ENCODE measurements at places on chromosomes 11 and 22.

- DNase-seq = no peak
Measured at GRCh38 chr11:15728207-15728606, 613.5 kb downstream of the INSC start.

- no peak for DNase-seq
Measured at GRCh38 chr22:45893516-45893915, 83.4 kb downstream of the WNT7B start.

DNA sequence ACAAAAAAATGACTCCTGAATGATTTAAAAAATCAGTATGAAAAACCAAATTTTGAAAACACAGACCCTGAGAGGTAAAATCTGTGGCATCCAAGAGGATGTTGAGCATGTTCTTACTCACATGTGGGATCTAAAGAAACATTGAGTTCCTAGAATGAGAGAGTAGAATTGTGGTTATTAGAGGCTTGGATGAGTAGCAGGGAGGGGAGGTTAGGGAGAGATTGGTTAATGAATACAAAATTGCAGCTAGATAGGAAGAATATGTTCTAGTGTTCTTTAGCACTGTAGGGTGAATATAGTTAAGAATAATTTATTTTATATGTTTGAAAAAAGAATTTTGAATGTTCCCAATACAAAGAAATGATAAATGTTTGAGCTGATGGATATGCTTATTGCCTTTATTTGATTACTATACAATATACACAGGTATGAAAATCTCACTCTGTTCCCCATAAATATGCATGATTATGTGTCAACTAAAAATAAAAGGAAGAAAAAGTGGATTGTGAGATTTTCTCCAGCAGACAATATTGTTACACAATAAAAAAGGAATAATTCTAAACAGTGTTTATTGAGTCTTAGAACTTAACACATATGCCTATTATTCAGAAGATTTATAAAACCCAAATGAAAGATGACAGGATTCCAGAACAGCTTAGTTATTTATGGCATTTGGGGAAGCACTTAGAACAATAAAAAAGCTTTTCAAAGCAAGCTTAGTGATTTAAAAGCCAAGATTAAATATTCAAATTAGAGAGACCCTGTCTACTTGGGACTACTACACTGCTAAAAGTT lies 28.7 kb downstream of the MS4A2 start:
- no peak for DNase-seq

- DNase-seq = peak; percentile 28
Measured at GRCh38 chr22:19958083-19959042, 16.7 kb upstream of the TXNRD2 start.

DNA sequence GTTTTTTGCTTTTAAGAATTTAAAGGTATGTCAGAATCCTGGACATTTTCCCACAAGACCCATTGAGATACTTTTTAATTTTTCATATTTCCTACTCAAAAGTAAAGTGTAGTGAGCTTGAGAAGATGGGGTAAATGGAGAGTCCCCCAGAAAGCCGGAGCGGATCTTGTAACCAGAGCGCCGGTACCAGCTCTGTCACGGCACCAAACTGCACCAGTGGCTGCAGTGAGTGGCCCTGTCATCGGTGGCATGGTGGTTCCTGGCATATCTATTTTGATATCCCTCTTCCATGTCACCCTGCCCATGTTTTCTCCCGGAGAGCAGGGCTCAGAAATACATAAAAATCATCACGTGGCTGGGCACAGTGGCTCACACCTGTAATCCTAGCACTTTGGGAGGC lies 19.3 kb downstream of the DDX25 start:
- no peak for DNase-seq

- no peak for DNase-seq
Measured at GRCh38 chr22:32809786-32810554, 8.5 kb downstream of the TIMP3 start.

DNA sequence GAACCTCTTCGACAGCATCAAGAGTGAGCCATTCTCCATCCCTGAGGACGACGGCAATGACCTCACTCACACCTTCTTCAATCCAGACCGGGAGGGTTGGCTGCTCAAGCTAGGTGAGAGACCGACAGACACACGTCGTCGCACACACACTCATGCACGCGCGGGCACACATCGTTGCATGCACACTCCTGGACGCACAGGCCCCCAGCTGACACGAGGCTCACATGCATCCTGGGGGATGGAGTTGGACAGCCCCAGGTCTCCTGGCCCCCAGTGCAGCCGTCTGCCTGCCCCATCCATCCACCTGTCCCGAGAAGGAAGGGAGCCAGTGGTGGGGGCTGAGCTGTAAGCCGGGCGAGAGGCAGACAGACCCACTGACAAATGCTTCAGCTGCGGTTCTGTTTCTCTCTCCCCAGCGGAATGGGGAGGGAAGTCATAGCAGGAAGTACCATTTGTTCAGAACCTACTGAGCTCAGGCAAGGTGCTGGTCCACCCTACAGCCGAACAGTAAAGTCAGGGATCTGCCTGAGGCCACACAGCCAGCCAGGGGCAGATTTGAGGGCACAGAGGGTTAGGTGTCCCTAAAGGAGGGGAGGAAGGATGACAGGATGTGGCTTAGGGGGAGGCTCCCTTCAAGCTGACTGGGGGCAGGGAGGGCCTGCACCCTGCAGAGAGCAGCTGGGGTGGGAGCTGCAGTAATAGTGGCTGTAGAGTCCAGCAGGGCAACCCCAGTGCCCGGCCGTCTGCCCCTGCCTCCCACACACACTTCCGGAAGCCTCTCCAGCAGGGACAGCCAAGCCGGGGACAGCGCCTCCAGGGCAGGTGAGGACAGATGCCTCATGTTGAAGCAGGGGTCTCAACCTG lies 27.1 kb downstream of the CYTH4 start:
- DNase-seq = peak; percentile 25

DNA sequence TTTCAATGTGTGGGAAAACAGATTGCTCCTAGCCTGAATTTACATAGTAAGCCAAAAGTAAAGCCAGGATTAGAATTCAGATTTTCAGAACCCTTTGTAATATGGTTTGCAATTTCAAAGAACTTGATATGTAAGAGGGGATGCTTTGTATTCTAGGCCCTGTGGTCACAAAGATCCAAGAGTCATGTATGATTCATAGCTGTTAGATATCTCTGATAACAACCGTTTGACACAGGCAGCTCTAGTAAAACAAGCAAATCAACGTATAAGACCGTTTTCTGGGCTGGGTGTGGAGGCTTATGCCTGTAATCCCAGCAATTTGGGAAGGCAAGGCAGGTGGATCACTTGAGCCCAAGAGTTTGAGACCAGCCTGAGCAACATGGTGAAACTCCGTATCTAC lies 79.6 kb downstream of the EMSY start:
- peak; percentile 9 for DNase-seq

DNA sequence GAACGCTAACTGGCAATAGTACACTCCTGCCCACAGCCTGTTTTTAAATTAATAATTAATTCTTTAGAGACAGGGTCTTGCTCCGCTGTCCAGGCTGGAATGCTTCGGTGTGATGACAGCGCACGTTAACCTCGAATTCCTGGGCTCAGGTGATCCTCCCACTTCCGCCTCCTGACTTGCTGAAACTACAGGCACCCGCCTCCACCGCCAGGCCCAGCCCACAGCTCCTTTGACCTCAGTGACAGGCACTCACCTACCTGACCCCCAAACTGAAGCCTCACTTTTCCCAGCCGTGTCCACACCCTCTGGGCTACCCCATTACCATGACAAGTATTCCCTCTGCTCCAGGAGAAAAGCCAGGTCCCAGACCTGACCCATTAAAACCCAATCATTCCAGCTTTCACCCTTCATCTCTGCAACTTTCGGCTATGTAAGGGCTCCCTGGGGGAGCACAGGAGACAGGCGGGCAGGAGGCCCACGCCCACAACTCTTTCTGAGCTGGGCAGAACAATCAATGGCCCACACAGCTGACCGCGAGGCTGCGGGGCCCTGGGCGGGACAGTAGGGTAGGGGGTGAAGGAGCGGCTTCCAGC lies 730 bp downstream of the LMNTD2 start:
- no peak for DNase-seq

DNA sequence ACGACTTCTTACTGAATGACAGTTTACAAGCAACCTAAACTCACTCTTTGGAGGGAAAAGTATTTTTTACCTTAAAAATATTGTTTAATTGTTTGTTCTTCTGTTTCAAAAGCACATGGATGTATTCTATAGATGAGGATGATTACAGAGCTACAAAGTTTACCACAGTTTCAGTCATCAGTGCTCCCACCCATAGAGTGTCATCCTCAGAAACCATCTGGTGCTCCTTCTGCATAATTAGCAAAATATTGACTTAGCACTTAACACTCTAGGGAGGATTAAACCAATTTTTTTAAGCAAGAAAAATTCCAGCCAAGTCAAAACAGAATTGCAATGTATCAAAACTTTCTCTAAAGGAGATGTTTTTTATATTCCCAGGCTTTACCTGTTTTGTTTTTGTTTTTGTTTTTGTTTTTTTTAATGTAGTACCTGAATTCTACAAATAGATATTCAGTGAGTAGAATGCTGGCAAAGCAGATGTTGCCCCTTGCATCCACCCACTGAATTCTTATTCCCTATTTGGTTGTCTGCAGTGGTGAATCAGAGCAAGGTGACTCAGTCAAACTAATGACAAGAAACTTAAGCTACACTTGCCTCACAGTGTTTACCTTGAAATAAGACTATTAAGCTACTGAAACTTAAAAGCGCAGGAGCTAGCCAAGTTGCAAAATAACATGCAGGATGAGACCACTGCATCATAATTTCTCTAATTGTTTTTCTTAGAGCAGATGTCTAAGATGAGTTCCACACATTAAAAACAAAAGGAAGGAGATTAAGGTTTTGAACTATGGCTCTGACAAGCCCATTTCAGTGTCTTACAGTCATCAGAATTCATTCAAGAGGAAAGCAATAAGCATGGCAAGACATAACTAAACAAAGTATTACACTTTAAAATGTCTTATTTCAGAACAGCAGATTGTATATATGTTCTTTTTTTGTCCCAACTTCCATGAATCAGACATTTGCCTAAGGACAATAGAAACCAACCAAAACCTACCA lies 155.1 kb upstream of the SOX6 start:
- peak; percentile 73 for DNase-seq

GRCh38 chr11:134024420-134025081 lies 44.3 kb upstream of the JAM3 start:
- DNase-seq = peak; percentile 38

Measured in fibroblast of skin of back (primary cell).